ENCODE measurements at places on chromosomes 3 and 15.

GRCh38 chr3:129120254-129121004 is 1.2 kb downstream of the RAB43 start:
- DNase-seq = peak; percentile 95

- no peak for DNase-seq
These were observed 59.7 kb downstream of the CCDC33 start for GRCh38 chr15:74295800-74296199.

DNA sequence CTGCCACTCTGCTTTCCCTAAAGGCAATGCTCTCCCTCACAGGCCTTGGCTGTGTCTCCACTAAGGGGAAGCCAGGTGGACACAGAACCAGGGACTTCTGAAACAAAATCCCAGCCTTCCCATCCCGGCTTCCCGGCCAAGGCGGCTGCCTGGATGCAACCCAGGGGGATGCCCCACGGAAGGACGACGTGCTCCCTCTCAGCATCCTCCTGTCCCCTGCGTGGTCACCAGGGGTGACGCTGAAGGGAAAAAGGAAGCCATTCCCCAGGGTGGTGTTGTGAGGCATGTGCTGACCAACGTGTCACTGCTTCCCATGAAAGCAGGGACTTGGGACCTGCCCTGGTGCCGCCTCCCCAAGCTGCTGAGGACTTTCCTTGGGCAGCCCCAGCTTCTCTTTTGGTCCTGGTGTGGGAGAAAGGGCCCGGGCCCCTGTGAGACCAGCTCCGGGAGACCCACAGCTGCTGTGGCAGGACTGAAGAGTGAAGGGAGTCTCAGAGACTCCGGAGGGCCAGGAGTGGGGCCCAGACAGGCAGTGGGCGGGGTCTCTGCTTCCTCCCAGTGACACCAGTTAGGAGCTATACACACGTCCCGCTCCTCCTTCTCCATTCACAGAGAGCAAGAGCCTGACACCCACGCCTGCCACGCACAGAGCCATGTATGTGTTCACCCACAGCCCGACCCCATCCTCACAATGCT is 139.2 kb downstream of the NUP210 start:
- no peak for DNase-seq

DNA sequence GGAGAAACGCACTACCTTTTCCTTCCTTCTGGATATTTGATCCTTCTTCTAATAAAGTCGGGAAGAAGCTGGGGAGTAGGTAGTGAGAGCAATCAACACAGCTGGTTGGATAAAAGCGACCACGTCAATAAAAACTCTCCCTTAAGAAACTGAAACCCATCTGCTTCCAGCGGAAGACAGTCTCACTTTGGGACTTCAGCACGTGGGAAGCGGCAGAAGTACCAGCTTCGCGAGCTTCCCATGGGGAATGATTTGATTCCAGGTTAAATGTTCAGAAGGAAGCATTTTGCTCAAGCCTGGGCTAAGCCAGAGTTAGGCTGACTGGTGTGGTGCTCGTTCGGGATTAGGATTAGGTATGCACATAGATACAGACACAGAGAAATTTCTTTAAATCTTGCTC is 262.3 kb upstream of the LYSMD4 start:
- DNase-seq = no peak

DNA sequence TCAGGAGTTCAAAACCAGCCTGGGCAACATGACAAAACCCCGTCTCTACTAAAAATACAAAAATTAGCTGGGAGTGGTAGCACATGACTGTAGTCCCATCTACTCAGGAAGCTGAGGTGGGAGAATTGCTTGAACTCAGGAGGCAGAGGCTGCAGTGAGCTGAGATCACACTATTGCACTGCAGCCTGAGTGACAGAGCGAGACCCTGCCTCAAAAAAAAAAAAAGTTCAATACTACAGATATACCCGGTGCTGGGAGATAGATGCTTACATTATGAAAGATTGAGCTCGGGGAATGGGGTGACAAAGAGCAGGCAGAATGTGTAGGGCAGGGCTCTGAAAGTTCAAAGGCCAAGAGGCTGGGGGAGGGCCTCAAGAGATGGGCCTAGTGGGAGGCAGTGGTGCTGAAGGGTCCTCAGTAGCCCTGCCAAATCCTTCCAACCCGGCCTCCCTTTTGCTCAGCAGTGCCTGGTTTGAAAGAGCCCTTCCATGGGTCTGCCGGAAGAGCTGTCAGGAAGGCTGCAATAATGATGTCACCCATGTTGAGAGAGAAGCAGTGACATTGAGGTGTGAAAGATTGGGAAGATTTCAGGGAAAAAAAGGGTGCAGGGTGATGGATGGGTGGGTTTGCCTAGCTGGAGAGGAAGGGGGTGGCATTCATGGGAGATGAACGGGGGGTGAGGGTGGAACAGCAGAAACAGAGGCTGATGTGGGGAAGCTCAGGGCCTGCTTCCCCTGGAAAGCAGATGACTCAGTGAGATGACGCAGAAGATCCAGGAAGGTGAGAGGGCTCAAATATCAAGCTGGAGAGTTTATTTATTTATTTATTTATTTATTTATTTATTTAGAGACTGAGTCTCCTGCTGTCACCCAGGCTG is 20.0 kb upstream of the IREB2 start:
- DNase-seq = no peak

DNA sequence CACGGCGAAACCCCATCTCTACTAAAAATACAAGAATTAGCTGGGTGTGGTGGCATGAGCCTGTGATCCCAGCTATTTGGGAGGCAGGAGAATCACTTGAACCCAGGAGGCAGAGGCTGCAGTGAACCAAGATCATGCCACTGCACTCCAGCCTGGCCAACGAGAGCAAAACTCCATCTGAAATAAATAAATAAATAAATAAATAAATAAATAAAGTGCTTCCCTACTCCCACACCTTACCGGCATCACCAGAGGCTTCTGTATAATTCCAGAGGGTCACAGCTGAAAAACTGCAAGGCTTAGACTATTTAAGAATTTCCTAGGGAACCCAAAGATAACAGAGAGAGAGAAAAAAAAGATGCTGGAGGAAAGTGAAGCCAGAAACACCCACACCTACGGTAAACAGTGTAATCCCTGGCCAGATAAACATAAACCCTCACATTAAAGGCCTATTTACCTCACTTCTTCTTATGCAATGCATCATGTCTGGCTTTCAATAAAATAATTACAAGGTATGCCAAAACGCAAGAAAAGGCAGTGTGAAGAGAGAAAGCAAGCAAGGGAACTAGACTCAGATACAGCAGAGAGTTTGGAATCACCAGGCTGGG is 15.0 kb upstream of the TRPM1 start:
- no peak for DNase-seq

DNA sequence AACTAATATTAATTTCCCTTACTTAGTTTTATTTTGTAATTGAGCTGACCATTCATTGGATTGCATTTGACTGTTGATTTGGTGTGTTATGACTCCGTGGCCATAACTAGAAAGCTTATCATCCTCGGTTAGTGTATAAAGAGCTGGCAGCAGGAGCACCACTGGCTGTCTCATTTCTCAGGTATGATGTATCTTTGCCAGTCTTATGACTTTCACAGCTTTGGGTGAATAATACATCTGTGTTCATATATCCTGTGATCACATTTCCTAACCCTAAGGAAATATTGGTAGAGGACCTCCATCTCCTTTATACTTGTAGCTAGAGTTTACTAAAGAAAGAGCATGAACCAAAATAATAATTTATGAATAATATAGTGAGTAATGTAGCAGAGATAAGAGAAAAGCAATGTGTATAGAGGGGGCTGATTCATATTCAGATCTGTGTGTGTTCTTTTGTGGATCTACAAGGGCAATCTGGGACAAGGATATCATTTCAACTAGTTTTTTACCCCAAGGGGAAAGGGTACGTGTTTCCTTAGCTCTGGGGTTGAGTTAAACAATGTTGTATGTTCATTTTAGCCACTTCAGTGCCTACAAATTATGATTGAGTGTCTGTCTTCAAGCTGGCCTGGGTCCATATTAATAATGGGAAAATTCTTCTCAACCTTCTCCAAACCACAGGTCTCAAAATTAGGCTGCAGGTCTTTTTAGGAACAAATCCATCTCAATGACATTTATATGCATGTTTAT is 901.7 kb downstream of the NTRK3 start:
- DNase-seq = no peak

- DNase-seq = peak; percentile 80
These were observed 900 bp upstream of the GNB4 start for GRCh38 chr3:179452176-179452564.

DNA sequence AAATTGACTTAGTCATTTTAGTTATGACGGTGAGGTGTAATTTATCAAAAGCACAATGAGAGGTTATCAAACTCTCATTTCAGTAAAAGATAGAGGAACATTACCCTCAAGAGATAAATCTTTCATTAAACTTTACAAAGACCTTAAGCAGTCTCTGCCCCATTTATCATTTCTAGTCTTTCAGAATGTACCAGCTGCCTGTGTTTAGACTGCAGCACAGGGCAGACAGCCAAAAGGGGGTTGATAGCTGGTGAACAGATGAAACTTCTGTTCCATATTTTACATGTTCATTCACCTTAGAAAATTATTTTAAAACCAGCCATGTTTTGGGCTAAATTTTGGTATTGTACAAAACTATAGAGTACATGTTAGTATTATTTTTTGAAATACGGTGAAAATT is 514.6 kb upstream of the CNTN3 start:
- DNase-seq = no peak

DNA sequence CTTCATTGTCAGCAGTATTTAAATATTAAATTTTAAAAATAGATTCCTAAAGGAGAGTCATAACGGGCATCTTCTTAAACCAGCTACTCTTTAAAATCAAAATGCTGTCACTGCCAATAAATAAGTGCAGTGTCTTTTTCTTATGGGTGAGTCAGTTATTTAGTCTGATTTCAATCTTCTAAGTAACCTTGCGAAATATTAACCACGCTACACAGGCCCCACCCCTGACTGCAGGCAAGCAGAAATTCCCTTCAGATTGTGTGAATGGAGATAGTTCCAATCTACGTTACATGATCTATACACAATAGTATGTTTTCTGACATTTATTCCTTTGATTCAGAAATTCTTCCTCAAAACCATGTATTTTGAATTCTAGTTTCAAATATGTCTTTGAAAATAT is 141.5 kb downstream of the GADL1 start:
- no peak for DNase-seq

- no peak for DNase-seq
These were observed 819.9 kb upstream of the GBE1 start for GRCh38 chr3:82581350-82581749.

Measured in foreskin melanocyte (primary cell).